ENCODE measurements at places on chromosomes 3 and 15.

- no peak for DNase-seq
Measured at GRCh38 chr3:155321418-155321817, 27.9 kb upstream of the STRIT1 start.

GRCh38 chr15:66753687-66754377 lies 51.8 kb downstream of the SMAD6 start:
- no peak for DNase-seq

- DNase-seq, result no peak
Measured at GRCh38 chr3:43370293-43370980, 84.1 kb downstream of the SNRK start.

GRCh38 chr3:63095-63765 lies 133.3 kb upstream of the CHL1 start:
- no peak for DNase-seq

DNA sequence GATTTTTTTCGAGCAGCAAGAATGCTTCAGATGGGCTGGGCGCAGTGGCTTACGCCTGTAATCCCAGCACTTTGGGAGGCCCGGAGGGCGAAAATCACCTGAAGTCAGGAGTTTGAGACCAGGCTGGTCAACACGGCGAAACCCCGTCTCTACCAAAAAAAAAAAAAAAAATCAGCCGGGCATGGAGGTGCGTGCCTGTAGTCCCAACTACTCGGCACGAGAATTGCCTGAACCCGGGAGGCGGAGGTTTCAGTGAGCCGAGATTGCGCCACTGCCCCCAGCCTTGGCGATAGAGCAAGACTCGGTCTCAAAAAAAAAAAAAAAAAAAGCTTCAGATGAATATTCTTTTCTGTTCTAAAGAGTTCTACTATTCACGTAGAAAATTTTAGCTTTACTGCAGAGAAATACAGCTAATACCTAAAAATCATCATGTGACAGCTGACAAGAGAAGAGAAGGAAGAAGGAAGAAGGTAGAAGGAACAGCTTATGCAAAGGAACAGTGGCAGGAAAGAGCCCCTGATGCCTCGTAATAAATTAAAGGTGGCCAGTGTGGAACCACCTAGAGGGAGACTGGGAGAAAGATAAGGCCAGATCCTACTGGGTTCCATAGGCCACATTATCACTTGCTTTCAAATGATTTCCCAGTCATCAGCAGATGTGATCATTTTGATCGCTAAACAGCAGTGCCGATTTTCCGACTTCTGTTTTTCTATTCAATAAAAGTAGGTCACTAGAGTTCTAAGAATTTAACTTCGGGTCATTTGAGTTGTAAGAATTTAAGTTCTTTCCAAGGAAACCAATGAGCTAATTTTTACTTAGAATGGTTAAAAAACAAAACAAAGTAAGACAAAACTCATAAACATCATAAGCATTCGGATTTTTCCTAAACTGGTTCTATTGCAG lies 1.5 kb downstream of the CMTM6 start:
- DNase-seq, result no peak

DNA sequence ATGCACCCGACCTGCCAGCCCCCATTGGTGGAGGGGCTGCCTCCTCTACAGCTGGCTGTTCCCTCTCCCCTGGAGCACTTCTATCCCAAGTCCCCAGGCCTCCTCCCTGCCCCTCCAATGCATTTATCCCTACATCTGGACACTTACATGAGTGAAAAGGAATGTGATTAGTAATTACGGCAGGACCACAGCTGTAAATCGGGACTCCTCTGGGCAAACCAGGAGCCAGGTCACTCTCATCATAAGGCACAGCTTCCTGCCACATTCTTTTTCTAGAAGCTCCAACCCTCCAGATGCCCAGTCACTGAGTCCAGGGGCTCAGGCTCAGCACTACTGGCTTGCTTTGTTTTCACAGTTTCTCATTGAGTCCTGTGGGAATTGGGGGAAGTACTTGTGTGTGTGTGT lies 54.3 kb downstream of the IL20RB start:
- DNase-seq, result no peak

DNA sequence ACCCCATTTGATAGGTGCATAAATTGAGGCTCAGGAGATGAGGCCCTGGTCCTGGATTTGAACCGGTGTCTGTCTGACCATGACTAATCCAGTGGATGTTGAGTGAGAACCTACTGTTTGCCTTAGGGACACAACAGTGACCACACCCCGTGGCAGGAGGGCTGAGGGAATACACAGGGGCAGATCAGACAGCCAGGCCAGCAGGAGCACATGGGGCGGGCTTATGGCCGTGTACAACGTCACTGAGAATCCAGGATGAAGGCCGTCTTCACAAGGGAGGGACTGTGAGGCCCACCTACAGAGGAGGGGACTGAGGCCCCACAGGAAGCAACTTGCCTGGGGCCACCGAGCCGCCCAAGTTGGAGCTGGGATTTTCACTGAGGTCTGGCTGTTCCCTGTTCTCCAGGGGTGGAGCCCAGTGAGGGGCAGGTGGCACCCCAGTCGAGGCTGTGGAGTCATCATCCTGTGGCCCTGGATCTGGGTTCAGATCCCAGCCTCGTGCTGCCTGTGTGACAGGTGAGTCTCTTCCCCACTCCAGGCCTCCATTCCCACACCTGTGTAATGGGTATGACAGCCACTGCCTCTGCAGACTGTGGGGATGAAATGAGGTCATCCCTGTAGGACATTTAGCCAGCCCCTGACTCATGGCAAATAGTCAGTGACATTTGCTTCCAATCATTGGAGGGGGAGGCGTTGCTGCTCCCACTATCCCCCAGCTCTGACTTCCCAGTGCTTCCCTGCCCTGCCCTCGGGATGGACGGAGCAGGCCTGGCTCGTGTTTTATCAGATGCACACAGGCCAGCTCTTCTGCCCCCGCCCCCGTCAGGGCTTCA lies 6.3 kb upstream of the PLXND1 start:
- DNase-seq, result no peak

- DNase-seq, result no peak
Measured at GRCh38 chr3:65006300-65006739, 318.5 kb upstream of the ADAMTS9 start.

DNA sequence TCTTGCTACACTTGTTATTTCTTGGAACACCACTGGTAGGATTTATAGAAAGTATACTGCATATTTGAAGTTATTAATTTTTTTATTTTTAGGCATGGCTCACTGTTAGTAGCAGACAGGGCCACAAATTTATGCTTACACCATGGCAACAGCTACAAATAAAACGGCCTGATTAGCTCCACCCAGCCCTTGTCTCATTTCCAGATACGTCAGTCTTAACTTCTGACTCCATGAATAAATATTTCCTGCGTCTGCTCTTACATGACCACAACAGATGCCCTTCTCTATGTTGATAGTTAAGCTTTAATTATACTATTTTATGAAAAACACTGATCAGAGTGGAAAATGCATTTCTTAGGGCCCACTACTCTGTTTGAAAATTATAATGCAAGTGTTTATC lies 62.3 kb upstream of the CPOX start:
- DNase-seq, result no peak

- no peak for DNase-seq
Measured at GRCh38 chr15:70526221-70526973, 237.0 kb downstream of the UACA start.

DNA sequence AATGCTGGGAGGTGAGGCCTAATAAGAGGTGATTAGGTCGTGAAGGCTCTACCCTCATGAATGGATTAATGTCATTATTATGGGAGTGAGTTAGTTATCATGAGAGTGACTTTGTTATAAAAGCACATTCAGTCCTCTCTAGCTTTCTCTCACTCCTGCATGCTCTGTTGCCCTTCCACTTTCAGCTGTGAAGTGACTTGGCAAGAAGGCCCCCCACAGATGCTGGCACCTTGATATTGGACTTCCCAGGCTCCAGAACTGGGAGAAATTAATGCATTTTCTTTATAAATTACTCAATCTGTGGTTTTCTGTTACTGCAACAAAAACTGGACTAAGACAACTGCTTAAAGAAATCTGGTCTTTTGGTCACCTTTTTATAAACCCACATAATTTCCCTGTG lies 144.3 kb downstream of the FBN1 start:
- no peak for DNase-seq

DNA sequence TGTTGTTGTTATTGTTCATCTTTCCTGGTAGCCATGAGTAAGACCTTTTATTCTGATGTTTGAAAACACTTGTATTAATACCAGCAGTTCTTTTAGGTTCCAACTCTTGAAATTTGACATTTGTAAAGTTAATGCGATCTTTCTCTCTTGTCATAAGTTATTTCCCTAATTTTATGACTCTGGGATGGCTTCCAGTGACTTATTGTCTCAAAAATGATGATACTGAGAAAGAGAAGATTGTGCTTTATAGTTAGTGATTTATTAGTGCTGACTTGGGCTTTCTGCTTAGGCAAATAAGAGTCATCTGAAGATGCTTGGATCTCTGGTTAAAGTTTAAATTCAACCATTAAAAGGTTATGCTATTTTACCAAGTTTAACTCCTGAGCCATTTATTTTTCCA lies 715.2 kb downstream of the GRM7 start:
- no peak for DNase-seq

DNA sequence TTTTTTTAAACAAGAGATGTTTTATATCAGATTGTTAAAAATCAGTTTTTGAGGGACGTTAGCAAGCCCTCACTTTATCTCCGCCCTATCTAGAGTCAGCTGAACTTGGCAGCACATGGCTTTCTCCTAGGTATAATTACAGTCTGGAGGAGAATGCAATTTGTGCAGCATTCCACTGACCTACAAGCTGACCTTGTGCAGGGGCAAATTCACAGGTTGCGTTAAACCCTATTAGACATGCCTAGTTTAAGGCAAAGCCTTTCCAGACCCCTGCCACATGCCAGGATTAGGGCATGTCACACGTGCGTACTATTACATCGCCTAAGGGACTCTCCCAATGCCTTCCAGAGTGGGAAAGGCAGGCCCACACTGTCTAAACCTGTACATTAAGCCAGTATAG lies 224.0 kb downstream of the GREM1 start:
- no peak for DNase-seq

DNA sequence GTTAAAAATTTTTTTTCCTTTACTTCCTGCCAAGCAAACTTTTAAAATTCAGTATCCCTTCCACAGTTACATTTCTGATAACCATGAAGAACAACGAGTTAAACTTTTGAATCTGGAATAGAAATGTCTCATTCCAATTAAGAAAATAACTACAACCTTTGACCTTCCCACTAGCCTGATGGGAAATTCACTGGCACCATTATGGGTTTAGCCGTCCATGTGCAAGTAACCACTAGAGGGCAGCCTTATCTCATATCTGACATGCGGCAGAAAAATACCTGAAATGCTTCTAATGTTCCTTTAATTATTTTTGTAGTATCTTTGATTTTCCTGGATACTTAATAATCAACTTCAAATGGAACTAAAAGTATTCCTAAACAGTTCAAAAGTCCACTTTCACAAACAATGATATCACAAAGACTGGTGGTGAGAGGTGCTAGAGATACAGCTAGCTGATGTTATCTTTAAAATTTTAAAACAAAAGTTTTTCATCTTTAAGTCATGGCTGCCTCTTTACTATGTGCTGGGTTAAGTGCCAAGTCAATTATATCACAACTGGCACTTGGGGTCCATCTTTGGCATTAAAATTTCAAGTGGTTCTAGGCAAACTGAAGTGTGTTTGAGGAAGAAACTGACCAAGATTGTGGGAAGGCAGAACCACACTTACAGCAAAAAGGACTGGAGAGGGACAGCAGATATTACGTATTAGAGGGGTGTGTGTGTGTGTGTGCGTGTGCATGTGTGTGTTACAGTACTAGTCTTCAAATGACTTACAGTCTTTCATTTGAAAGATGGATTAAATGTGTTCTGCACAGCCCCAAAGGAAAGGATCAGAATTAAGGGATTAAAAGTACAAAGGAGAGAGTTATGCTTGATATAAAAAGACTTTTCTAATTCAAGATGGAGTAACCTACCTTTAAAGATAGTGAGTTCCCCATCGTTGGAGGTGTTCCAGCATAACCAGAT lies 107.1 kb upstream of the ICE2 start:
- DNase-seq, result no peak

DNA sequence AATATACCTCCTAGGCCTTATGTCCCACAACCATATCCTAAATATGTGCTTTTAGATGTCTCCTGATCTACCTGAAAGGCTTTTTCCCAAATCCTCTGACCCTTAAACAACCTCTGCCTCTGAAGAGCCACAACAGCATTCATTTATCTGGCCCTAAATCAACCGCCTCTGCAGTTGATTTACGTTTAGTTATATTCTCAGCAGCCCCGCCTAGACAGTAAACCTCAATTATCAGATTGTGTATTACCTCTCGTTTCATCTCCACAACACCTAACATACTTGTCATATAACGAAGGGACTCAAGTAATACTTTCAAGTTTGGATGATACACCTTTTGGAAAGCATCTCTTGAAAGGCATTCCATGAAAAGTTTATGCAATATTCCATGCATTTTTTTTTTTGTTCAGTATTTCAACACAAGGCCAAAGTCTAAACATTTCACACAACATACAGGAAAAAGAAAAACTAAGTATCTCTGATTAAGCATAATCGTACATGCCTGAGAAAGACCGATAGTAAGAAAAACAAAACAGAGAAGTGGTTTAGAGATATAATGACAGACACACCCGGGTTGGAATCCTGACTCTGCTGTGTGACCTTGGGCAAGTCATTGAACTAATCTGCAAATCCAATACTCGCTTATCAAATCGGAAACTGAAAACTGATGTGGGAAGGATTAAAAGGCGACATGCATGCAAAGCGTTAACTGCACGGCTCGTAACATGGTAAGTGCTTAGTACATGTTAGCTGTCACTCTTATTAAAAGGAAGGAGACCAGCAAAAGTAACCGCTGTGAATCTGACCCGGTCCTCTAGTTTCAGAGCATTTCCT lies 778 bp downstream of the CRBN start:
- no peak for DNase-seq

GRCh38 chr3:153906366-153906765 lies 214.8 kb upstream of the ARHGEF26 start:
- no peak for DNase-seq

- no peak for DNase-seq
Measured at GRCh38 chr3:48247401-48247811, 6.5 kb downstream of the ZNF589 start.

DNA sequence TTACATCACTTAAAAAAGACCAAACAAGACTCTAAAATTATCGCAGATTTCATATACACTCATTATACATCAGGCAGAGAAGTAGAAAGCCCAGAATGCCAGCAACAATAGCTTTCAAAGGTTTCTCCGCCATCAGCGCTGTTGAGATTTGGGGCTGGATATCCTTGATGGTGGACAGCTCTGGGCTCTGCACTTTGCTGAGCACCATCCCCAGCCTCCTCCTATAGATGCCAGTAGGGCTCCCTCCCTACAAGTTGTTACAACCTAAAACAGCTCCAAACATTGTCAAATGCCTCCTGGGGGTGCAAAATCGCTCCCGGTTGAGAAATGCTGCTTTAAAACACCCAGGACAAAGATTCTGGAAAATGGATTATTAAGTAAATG lies 73.5 kb downstream of the ATP10A start:
- no peak for DNase-seq

- no peak for DNase-seq
Measured at GRCh38 chr3:99644746-99645145, 6.4 kb downstream of the COL8A1 start.

DNA sequence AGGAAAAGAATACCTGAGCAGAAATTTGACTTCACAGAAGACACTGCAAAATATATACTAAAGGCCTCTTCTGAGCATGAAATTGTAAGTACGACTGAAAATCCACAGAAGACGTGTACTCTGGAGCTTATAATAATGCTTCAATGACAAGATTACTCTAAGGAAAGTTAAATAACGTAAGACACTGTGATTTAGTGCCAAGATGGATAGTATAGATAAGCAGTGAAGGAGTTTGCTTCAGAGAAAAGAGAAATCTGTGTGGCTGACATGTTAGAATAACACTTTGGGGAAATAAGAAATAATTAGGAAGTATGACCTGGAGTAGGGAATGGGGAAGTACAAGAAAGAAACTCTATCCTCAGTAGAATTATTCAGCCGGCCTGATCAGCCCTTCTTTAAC lies 28.9 kb downstream of the ALDH1A2 start:
- no peak for DNase-seq
